ENCODE measurements at places on chromosomes 13 and 19. TPM values are rescaled to one million over a fixed set of nuclear protein-coding genes. Genes with fewer than 3 reads are reported as not detected.

The GRWD1 gene
- 46.8 TPM for total RNA-seq

The NCR1 gene
- not detected for total RNA-seq

The KLK2 gene
- total RNA-seq = not detected

The ZNF8 gene
- total RNA-seq = 5.2 TPM

The PODNL1 gene
- 7.2 TPM for total RNA-seq

Measured in airway epithelial cell (primary cell).